A375 (cell line): ENCODE measurements at places on chromosomes 5 and 9. TPM values are rescaled to one million over a fixed set of nuclear protein-coding genes. Genes with fewer than 3 reads are reported as not detected.

The ADGRD2 gene
- total RNA-seq = not detected in 2 replicates

The CBY3 gene
- total RNA-seq = not detected in 2 replicates

The RASGEF1C gene
- 0.32 TPM in 1 of 2 replicates, not detected in the other for total RNA-seq

The SAXO1 gene
- not detected in 2 replicates for total RNA-seq

The C6 gene
- not detected in 2 replicates for total RNA-seq

The HAVCR1 gene
- not detected in 2 replicates for total RNA-seq

The GPX3 gene
- 4.5 and 5.0 TPM in 2 replicates for total RNA-seq

The TSTD2 gene
- total RNA-seq = 17.0 and 17.4 TPM in 2 replicates

The ANXA2R gene
- total RNA-seq = 2.8 and 3.7 TPM in 2 replicates

The PCDHGA12 gene
- total RNA-seq = 0.80 and 1.2 TPM in 2 replicates

The PLAC8L1 gene
- 0.19 and 0.34 TPM in 2 replicates for total RNA-seq

The ADAMTS16 gene
- 3.7 and 5.0 TPM in 2 replicates for total RNA-seq

The OTP gene
- total RNA-seq = not detected in 2 replicates

The RACK1 gene
- total RNA-seq = 5,441 and 5,626 TPM in 2 replicates

The ZDHHC21 gene
- total RNA-seq = 7.0 and 7.2 TPM in 2 replicates

The ERMP1 gene
- total RNA-seq = 6.1 and 7.6 TPM in 2 replicates

The DAB2IP gene
- 9.4 and 9.5 TPM in 2 replicates for total RNA-seq
